ENCODE measurements at places on chromosomes 7 and 10.

GRCh38 chr10:63068246-63068645 is 64.9 kb upstream of the NRBF2 start:
- DNase-seq, result no peak

- no peak for DNase-seq
These were observed 189.3 kb downstream of the MAD1L1 start for GRCh38 chr7:2043316-2044039.

- no peak for DNase-seq
These were observed 368.5 kb upstream of the MYO3A start for GRCh38 chr10:25565570-25565969.

- no peak for DNase-seq
These were observed 64.4 kb downstream of the GRB10 start for GRCh38 chr7:50718311-50718710.

- peak; percentile 93 for DNase-seq
These were observed 59.2 kb downstream of the CDHR3 start for GRCh38 chr7:106022193-106022821.

DNA sequence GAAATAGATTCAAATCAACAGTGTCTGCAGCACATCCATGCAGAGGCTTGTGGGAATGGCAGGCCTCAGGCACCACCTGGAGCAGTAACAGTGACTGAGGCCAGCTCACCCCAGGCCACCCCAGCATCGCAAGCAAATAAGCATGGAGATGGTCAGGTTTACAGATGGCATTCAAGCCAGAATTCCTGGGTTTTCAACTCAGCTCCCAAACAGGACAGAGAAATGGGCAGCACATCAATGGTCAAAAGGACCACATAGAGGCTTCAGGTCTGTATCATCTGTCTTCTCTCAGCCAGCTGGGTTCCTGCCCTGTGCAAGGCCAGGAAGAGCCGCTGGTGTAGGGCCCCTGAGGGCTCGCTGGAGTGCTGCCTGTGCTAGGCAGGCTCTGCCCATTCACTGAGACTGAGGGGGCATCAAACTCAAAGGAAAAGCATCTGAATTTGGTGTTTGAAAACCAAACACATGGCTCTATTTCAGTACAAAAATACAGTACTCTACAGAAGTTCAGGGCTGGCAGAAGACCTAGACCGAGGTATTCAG is 112.5 kb downstream of the KMT2E start:
- DNase-seq, result no peak

- DNase-seq, result no peak
These were observed 9.4 kb downstream of the NODAL start for GRCh38 chr10:70432101-70432500.

- no peak for DNase-seq
These were observed 95.4 kb downstream of the TBXAS1 start for GRCh38 chr7:139924461-139924860.

- peak; percentile 21 for DNase-seq
These were observed 312.5 kb upstream of the SEMA3C start for GRCh38 chr7:81231301-81231838.

GRCh38 chr7:17462131-17462631 is 163.7 kb downstream of the AHR start:
- DNase-seq, result no peak

DNA sequence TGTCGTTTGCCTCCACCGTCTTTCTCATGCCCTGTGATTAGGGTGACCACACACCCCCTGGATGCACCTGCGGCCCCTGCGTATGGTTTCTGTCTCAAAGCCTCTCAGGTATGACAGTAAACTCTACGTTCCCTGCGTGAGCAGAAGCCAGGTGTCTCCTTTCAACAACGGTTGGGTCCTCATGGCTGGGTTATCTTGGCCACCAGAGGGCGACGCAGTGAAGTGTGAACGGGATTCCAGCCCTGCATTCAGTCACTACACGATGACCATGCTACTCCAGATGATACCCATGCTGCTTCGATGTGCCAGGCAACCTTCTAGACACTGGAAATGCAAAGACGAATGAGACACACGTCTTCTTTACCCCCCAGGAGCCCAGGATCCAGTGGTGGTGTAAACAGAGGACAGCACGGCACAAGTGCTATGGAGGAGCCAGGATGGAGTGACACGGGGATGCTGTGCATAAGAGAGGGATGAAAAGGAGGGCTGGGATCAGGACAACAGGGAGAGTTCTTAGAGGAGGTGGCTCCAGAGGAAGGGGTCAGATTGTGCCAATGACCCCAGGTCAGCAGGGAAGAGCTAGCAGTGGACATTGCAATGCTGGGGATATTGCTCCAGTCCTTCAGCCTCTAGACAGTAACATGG is 228.1 kb upstream of the PFKP start:
- DNase-seq, result peak; percentile 72

DNA sequence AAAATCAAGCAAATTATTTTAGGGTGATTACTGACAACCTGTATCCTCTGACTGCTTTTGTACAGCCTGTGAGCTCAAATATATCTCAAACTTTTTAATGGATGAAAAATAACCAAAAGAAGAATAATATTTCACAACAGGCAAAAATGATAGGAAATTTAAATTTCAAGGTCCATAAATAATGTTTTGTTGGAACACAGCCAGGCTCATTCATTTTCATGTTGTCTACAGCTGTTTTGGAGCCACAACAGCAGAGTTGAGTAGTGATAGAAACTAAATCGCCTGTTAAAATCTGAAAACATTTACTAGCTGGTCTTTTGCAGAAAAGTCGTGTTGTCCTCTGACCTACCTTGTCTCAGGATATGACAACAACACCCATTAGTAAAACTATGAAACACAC is 75.9 kb downstream of the GLI3 start:
- no peak for DNase-seq

- no peak for DNase-seq
These were observed 339.4 kb upstream of the ZMIZ1 start for GRCh38 chr10:78729366-78729765.

DNA sequence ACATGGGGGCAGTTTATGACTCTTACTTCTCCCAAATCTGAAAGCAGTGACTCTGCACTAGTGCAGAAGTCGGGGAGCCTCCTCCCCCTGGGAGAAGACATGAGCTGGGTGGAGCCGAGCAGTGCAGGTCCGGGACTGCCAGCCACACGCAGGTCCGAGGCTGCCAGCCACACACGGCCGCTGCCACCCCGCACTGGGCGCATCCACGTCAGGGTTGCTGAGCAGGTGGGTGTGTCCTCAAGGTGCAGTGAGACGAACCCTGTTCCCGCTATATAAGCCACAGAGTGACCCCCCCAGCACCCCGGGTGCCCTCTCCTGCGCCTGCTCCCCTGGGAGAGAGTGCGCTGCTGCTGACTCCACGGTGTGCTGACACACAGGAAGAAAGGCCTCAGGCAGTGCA is 430.2 kb downstream of the PTPRN2 start:
- no peak for DNase-seq

DNA sequence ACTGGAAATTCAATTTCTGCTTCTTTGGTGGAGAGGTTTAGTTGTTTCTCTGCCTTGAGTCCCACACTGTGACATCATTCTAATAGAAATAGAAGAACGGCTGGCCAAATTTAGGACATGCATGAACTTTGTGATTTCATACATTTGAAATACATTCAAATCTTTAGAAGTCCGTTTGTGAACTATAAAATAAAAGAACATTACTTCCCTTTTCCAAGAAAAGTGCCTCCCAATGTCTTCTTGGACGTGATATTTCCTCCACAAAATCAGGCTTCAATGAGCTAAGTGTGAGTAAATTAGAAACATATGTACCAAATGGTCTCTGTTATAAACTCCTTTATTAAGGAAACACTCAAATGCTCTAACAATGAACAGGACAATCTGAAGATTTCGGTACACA is 314.5 kb upstream of the AKR1E2 start:
- DNase-seq, result no peak

DNA sequence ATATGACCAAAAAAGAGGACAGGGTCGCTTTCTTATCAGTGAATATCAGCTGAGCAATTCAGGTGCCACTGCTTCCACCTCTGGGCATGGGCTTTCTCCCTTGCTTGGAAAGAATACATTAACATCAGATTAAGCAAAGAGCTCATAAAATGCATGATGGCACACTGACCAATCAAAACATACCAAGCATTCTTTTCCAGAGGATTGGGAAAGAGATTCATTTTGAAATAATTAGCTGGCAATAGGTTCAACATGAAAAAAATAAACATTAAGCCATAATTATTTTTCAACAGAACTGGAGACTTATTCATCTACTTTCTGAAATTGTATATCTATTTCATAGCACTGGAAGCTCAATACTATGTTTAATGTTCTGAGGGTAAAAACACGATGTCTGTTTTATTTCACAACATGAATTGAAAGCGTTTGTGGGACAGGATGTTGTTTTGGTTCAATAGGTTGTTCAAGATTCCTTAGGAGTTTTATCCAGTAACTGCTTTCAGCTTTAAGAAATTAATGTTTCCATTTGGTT is 53.2 kb downstream of the TFAM start:
- no peak for DNase-seq

- DNase-seq, result no peak
These were observed 242.8 kb downstream of the GLI3 start for GRCh38 chr7:41994036-41994745.

DNA sequence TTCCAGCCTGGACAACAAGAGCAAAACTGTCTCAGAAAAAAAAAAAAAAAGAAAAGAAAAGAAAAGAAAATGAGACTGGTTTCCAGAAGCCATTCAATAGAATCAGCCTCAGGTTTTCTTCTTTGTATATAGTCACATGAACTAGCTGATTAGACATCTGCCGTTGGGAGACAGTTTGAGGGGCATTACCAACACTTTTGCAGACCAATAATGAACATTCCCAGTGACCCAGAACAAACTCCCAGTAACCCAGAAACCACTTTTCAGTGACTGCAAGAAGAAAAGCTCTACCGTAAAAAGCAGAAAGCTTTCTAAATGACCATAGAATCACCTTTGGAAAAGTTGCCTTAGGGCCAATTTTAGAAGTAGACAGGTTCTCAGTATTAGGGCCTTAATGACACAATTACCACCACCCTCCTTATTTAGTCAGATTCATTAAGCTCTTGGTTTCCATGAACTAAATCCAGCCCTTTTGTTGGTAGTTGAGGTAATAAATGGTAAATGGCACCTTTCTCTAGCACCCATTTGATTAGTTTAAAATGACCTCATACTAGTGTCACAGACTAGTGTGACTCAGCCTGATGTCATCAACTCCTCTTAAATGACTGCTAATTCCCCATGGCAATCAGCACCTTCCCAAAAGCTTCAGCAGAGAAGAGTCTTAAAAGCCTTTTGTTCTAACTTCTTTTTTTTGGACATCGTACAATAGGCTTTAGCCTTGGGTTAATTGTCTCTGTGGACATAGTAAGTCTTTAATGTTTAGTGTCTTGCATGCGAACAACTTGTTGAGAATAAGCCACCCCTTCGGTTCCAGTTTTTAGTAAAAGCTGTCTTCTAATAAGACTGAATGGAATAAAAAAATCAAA is 33.6 kb upstream of the XRCC2 start:
- DNase-seq, result no peak

GRCh38 chr10:4426866-4427265 is 399.1 kb upstream of the AKR1E2 start:
- no peak for DNase-seq

DNA sequence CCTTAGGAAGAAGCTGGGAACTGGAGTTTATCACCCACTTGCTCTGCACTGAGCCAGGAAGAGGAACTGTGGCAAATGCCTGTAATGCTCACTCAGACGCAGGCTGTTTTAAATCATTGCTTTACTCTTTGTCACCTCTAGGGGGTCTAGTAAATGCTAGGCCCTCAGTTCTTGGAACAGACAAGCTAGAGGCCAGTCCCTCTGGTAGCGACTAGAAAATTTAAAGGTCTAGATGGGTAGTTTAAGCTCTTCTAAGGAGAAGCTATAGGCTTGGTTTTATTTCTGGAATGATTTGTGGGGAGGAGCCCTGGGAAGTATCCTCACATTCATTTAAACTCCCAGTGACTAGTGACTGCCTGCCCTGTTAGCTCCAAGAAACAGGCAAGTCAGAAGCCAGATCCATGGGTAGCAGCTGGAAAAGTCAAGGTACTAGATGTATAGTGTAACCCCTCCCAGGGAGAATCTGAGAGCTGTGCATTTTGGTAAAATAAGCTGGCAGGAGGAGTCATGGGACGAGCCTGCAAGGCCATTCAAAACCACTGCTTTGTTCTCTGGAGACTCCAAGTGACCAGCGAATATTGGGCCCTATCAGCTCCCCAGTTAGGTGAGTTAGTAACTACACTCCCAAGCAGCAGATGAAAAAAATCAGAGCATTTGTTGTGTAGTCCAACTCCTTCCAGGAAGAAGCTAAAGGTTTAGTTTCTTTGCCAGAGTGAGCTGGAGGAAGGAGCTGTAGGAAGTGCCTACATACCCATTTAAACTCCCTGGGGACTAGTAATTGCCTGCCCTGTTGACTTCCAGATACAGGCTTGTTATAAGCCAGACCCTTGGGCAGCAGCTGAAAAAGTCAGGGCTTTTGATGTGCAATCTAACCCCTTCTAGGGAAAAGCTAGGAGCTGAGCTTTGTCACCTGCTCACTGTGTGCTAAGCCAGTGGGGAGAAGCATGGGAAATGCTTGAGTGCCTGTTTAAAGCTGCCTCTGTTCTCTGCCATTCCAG is 68.9 kb downstream of the DYNC1I1 start:
- DNase-seq, result peak; percentile 36

- DNase-seq, result no peak
These were observed 3.8 kb upstream of the ADAMTS14 start for GRCh38 chr10:70668454-70668970.

DNA sequence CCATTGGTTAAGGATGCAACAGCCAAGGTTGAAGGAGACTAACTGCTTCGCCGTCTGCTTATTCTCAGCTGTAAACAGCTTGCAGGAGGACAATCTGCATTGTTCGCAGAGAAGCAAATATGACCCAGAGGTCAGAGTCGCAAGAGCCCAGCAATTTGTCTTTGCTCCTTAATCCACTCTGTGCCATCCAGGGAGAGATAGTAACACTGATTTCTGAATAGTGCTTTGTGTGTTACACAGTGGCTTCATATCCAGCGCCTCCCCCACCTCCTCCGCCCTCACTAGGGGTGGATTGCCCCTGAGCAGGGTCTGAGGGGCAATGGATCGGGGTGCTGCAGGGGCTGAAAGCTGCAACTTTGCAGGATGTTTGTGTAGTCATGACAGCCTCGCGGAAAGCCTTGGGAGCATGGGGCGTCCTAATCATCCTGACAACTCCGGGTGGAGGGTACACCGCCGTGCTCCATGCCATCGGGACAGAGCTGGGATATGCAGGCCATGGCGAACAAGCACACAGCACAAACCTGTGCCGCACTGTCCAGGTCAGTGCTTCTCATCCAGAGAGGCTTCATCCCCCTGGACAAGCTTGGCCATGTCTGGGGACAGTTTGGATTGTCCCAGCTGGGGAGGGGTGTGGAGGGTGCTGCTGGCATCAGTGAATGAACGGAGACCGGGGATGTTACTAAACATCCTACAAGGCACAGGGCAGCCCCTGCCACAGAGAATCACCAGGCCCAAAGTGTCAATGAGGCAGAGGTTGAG is 103.1 kb upstream of the INSIG1 start:
- DNase-seq, result no peak

Data from Jurkat, Clone E6-1 (cell line).